ENCODE measurements at places on chromosomes 3 and 15. TPM values are rescaled to one million over a fixed set of nuclear protein-coding genes. Genes with fewer than 3 reads are reported as not detected.

DNA sequence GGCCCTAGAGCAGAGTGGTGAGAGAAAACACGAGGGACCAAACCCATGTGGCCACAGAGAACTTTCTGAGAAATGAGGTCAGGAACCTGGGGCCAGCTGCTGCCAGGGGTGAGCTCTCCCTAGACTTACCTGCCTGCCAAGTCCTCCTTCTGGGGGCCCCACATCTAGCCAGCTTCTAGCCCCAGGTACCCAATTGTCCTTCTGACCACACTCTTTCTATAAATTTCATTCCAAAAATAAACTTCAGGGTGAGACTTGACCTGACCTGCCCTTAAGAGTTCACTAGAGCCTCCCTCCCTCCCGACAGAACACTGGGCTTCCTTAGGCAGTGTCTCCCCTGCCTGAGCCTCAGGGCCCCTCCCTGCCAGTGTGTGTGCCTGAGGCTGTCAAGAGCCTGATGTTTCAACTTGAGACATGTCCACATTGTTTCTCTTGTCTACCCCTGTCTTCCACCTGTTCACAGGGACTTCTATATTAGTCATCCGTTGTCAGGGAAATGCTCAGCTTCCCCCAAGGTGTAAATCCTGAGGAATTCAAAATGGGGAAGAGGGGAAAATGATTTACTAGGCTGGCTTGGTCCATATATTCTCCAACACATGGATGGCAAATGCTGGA lies 312.8 kb upstream of the TLE3 start:
- no peak for DNase-seq

GRCh38 chr3:52529376-52530333 lies 4.0 kb downstream of the NT5DC2 start:
- DNase-seq: no peak

DNA sequence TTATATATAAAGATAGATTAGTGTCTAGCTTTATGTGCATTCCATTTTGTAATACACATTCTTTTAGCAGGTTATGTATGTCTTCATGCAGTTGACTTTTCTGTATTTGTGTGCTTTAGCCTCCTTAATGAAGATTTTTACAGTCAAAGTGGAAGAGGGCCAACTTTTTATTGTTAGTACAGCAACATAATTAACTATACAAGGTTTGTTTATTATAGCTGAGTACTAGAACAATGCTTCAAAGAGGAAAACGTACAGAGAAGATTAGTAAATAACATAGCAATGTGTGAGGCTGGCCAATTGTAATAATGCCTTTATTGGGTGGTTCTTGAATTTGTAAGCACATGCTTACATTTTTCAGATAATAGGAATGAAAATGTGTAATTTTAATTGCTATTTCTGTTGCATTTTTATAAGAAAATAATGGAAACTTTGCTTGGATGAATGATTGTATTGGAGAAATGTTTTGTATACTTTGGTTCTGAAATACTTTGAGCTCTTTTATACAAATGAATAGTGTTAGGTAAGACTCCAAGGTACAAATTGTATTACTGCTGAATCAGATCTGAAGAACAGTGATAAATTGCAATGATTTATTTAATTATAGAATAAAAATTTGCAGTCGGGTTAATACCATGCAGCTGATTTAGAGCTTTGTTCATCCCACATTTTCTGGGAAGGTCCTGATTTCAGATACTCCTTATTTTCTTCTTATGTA lies 41.4 kb downstream of the UBE2E2 start:
- no peak for DNase-seq

DNA sequence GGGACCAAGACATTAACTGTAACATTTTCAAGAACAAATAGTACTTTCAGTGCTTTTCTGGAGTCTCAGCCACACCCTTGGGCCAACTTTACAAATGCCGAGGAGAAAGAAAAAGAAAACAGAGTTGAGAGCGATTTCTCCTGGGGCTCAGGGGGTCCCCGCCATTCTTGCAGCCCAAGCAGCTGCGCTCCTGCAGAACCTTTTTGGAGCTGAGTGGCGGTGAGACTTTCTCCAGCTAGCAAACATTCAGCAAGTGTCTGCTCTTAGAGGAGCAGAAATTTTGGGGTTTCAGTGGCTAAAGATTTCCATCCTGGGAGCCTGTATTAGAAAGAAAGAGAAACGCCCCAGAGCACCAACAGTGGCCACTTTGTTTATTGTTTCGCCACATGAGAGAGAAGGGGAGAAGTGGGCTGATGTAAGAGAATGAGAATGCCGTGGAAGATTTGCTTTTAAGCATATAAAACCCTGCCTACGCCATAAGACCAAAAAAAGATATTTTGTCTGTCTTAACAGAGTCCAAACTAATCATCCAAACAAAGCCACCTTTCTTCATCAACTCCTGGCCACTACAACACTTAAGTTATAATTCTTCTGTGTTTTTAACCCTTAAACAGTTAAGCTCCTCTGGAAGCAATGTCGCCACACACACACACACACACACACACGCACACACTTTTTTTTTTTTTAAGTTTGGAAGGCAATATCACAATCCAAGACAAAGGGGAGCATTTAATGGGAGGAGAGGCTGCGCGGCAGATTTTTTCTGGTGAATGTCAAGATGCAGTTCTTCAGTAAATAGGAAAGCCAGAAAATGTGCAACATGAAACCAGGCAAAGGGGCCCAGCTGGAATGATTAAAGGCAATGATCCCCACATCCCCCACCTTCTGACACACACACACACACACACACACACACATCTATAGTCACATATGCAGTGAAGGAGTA lies 19.2 kb downstream of the EID1 start:
- DNase-seq: no peak

DNA sequence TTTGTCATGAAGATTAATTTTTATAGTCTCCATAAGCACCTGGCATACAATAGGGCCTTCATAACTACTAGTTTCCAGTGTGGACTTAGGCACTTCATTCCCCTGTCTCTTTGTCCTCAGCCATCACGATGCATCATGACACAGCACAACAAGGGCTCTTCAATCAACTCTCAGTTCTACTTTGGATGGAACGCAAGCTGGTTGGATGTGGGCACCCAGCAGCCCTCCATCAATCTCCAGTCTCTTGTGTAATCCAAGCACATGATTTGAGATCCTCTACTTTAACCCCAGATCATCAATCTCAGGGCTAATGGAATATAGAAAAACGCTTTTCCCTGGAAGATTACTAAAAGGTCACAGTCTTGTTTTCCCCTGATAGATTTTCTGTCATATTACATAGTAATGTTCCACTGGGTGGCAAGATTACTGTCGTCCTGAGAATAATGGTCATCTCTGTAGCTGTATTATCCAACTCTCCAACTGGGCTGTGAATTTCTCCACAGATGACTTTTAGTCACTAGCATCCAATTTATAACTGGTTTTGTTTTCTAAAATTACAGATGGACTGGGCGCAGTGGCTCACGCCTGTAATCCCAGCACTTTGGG lies 22.9 kb upstream of the CHRNA7 start:
- no peak for DNase-seq

- no peak for DNase-seq
Observed at GRCh38 chr15:80384432-80384831, 19.8 kb upstream of the ARNT2 start.

DNA sequence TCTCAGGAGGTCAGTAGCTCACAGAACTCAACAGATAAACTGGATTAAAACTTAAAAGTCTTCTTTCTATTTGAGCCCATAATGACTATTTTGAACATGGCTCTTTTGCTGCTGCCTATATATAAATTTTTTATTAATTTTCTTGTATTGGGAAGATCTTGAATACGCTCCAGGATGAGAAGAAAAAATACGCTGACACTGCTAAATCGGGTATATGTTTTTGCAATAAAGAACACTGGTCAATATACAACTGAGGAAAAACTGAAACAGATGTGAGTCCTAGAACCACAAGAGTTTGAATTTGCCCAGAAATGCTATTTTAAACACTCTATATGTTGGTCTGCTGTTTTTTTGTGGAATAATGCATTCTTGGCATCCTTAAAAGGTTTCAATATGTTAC lies 20.6 kb downstream of the WNT5A start:
- DNase-seq: no peak

DNA sequence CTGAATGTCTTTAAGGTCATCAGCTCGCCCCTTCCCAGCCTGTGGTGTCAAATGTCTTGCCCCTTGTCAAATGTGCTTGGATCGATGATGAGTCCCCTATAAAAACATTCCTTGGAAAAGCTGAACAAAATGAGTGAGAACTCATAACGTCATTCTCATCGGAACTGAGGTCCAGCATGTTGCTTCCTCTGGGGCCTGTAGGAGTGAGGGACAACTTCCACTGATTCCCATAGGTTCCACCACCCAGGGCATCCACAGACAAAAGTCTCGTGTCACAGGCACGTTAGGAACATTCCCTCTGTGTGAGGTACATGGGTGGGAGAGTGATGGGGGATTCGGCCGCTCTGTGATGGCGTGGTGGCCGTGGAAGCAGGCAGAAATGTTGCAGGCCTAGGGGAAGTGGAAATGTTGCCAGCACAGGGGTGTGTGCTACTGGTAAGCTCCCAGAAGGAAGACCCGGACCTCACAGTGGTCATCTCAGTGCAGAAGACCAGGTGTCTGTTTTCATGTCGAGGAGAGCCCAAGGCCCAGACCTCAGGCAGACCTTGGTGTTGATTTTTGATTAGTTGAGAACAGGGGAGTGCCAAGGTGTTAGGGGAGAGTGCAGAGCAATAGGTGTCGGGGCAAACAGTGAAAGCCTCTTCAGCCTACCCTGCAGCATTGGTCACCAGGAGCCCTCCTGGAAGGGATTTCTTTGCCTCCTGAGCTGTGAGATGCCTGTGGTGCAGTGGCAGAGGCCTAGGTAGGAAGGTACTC lies 96.8 kb downstream of the SNRPN start:
- no peak for DNase-seq

GRCh38 chr3:12194209-12194608 lies 35.5 kb upstream of the TIMP4 start:
- DNase-seq: no peak

- no peak for DNase-seq
Observed at GRCh38 chr3:69865925-69866679, 126.8 kb downstream of the MITF start.

DNA sequence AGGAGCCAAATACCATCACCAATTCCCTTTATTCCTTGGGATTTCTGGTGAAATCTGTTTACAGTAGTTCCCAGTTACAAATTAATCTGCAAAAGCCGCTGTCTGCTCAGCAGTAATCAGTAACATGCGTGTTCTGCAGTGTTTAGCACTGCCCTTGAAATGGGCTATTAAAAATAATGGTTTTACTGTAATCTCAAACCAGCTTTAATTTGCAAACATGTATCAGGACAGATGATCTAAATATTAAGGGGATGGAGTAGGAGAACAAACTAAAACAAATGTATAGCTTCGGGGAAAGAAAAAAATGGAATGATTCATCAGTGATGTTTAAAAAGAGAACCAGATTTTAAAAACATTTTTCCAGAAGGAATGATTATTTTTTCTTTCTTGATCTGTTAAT lies 513.2 kb downstream of the MECOM start:
- no peak for DNase-seq

DNA sequence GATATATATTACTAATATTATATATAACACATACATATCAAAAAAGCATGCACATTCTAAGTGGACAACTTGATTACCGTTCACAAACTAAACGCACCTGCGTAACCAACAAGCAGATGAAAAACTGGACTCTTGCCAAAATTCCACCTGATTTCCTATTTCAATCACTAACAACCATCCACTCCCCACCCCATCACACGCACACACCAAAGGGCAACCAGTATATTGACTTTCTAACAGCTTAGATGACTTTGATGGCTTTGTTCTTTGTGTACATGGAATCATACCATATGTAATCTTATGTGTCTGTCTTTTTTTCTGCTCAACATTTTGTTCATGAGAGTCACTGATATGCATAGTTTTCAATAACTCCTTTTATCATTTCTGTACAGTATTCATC lies 496.8 kb upstream of the ARRDC4 start:
- no peak for DNase-seq

DNA sequence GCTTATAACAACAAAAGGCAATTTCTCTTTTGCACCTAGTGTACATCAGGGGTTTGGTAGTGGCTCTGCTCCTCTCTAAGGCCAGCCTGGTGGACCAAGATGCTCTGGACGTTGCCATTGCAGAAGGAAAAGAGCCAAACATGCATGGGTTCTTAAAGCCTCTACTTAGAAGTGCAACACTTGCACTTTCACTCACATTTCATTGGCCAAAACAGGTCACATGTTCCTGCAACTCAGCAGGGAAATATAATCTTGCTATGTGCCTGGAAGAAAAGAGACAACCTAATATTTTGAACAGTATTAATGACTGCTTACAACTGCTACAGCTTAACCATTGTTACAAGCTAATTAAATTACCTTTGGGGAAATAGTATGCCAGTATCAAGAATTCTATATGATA lies 182.9 kb downstream of the IL5RA start:
- no peak for DNase-seq

DNA sequence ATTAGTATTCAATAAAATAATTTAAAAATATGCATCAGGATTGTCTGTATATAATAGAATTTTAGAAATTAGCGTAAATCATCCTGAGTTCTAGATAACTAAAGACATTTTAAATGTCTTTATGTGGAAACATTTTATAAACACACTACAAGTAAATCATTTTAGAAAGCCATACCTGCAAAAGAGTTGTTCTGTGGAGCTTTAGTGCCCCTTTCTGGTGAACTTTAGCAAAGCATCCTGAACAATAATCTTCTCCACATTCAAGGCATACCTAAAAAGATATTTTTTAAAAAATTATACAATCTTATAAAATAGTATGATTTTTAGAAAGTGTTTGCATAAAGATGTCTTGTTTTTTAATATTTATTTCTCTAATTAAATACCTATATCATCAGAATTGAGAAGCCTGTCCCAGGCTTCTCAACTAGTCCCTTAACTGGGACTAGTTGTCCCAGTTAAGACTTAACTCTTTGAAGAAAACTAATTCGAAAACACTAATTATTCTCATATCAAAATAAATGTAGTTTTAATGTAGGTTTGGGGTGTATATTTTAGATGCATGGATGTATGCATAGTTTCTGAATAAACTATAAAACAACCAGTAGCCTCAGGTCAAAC lies 29.7 kb downstream of the ZBBX start:
- DNase-seq: no peak

GRCh38 chr15:68114356-68114755 lies 60.2 kb downstream of the PIAS1 start:
- DNase-seq: no peak

GRCh38 chr15:68730471-68730919 lies 90.2 kb downstream of the ANP32A start:
- DNase-seq: no peak

- no peak for DNase-seq
Observed at GRCh38 chr3:155441026-155441425, 147.5 kb upstream of the STRIT1 start.

GRCh38 chr3:189534531-189534930 lies 96.7 kb upstream of the TP63 start:
- no peak for DNase-seq

The SLC2A2 gene
- not detected for total RNA-seq

The SH2D7 gene
- total RNA-seq: not detected

The HDAC11 gene
- total RNA-seq: 9.4 TPM

The ACAN gene
- total RNA-seq: not detected

The CDHR4 gene
- total RNA-seq: 0.36 TPM

The TMCO5A gene
- total RNA-seq: not detected

The ARGFX gene
- total RNA-seq: not detected

The RNU5B-1 gene
- total RNA-seq: not detected
